Activated T-helper 1 cell treated with Interleukin-2 at 50 U/mL for 16 hours (primary cell): ENCODE measurements at places on chromosomes 1 and 21.

- DNase-seq: no peak
Observed at GRCh38 chr1:209587789-209588188, 4.3 kb downstream of the CAMK1G start.

GRCh38 chr1:170316270-170316669 lies 170.5 kb downstream of the NTMT2 start:
- no peak for DNase-seq

DNA sequence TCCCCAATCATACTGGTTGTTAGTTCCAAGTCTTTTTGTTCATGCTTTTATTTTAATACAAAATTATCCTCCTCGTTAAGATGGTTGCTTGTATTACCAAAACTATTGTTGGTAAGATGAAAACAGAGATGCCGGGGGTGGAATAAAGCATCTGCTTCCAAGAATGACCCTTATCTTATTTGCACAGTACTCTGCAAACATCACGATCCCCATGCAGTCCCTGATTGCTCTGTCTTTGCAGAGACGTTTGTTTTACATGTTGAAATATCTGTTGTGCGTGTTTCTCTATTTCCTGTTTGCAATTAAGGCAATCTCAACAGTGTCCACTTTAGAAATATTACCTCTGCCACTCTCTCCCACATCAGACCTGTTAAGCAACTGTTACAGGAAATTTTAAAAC lies 141.3 kb upstream of the NCAM2 start:
- no peak for DNase-seq

DNA sequence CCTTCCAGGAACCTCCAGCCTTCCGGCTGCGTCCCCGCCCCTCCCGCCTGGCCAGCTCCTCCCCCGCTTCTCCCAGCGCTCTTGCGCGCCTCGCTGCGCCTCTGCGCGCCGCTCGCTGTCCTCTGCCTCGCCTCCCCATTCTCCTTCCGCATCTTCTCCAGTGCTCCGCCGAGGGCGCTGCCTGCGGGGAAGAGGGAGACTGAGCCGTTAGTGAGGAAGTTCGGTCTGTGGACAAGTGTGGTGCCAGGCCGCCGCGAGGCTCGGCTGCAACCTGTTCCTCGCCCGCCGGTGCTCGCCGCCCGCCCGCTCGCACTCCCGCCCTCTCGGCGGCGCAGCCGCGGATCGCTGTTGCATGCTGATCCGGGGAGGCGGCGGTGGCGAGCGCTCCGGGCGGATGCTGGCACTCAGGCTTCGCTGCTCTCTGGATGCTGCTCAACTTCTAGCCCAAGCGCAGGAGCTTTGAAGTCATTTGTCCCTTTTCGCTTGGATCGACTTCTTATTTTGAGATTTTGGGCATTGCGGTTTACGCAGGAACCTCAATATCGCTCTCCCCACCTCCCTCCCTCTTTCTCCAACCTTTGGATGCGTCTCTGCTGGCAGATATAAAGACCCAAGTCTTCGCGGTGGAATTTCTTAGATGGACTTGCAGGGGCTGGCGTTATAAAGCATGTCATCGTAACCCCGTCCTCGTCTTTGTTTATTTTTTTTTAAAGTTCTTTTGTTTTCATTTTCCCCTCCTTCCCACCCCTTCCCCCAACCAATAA lies 614 bp upstream of the CACNA1E start:
- no peak for DNase-seq

DNA sequence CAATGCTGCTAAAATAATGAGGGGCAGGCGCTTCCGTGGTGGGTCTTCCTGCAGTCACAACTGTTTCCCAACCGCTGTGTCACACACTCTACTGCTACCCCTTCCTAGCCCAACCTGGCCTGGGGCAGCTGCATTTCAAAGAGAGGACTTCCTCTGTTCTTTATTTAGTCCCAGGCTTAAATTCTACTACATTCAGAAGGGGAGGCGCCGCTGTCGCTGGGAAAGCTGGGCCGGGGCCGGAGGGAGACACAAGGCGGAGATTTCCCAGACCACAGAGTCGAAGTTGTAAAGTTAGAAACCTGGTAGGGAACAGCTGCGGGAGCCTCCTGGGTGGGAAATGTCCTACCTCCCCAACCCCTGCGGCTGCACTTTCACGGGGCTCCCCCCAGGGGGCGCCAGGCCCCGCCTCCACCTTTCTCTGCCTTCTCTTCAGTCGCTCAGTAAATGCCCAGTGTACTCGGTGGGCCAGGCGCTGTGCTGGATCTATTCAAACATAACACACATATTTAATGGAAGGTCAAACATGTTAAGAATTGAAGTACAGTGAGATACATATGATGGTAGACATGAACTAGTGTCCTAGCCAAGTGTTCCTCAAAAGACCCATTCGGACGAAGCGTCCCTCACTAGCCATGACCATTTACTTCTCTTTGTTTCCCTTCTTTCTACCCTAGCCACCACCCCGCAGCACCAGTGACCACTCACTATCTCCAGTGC lies 23.1 kb downstream of the DYRK3 start:
- DNase-seq: no peak

- DNase-seq: no peak
Observed at GRCh38 chr1:36769886-36770830, 264.2 kb downstream of the GRIK3 start.

DNA sequence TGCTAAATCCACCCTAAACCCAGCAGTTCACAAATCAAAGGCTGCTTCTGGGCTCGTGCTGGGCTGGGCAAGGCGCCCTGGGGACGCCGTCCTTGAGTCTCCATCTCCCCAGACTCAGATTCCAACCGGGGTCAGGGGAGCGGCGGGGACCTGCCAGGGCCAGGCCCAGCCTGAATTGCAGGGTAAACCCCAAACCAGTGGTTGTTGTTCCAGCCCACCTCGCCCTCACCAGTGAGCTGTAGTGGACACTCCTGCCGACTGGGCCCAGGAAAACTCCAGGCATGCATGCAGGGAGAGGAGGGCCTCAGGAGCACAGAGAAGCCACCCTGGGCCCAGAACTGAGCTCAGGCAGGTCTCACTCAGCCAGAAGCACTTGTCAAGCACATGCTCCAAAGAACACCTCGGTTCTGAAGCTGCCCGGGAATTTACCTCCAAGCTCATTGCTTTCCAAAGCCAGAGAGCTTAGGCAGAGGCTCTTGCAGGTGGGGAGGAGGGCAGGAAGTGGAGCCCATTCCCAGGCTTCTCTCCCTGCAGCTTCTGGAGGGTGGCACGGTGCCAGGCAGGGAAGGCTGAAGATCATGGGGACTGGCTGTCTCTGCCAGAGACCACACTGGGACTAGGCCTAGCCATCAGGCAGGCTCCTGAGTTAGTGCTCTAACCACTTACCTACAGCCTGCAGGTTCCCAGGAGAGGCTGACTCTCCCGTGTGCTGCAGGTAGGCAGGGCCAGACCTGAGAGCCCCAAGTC lies 437.0 kb downstream of the MATN1 start:
- no peak for DNase-seq

DNA sequence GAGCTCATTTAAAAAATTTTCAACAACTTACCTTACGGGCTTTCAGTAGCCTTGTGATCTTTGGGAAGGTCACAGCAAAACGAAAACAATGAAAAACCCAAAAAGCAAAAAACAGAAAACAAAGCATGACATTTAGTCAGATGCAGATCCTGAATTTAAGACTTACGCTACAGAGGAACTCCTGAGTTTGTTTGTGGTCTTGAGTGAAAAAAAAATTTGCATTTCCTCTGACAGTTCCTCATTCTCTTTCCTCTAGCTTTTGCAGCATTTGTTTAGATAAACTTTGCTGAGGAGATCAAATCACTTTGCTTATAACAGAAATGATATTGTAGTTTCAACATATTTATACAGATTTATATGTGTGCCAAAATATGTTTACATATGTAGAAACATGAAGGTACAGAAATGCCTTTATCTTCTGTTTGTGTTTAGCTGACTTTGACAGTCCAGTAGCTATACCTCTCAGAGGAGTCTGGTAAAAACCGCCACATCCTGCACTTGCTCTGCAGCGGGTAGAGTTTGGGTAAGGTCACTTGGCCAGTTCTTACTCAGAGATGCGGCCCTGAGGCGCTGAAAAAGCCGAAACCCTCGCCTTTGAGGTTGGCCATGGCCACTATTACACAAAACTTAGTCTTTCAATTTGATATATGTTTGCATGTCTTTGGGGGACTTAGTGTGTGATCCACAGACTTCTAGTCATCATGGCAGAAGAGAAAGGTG lies 142.5 kb downstream of the TNR start:
- DNase-seq: no peak

DNA sequence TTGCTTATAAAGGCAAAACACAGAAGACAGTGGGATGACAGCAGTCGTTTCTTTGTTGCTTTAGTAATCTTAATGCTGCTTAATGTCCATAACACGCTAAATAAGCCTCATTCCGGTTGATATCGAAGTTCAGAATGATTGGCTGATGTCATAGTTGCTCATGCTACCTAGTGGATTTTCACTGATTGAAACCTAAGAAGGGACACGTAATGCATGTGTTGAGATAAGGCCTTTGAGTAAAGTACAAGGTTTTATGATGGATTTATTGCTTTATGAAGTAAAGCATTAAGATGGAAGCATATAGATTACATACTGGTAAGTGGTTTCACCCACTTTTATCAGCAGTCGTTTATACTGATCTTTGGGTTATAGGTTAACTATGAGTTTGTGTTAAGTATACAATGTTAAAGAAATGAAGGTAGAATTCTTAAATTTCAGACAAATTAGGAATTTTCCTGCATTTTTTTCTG lies 25.1 kb downstream of the IARS2 start:
- DNase-seq: no peak

DNA sequence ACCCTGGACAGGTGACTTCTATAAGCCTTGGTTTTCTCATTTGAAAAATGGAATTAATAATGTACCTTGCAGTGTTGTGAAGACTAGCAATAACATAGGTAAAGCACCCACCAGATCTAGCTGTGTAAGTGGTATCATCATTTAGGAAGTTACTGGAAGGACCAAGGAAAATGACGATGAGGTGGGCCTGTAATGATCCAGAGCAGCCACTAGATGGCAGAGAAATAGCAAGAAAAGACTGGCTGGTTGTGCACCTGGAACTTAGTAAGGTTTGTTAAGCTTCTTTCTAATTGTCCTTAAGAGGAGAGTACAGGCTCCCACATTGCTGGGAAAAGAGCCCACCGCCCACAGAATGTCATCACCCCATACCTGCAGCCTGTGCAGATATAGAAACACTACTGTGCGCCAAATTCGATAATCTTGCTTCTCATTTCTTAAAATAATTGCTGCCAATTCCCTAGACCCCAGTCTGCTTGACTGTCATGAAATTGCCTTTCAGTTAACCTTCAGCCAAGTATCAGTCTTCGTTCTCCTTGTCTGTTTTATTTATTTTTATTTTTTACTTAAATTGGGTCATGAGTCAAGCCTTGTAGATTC lies 37.2 kb downstream of the WNT4 start:
- no peak for DNase-seq

GRCh38 chr1:38337711-38338110 lies 291.1 kb upstream of the POU3F1 start:
- no peak for DNase-seq

DNA sequence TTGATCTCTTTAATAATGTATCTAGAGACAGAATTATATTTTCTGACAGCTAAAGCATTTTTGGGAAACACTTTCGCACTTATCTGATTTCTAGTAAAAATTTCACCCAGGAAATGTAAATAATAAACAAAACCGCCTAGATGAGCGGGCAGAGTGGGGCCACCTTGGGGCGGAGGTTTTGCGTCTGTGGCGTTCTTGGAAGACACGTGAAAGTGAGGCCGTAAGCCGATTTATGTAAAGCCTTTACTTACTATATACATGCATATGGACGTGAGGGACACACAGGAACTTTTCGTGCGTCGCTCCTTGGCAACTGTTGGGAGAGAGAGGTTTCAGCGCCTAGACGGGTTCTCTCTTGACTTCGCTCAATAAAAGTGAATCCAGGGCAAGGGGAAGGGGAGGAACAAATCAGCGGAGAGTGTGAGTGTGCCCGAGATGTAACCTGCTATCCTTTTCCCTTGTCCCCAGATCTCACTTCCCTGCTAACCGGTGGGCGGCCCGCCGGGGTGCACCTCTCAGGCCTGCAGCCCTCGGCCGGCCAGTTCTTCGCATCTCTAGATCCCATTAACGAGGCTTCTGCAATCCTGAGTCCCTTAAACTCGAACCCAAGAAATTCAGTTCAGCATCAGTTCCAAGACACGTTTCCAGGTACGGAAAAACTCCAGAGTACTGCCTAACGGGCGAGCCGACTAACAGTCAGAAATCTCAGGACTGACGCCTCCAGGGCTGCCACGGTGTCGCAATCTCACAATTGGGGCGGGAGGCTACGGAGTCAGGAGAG lies 1.7 kb downstream of the HLX start:
- no peak for DNase-seq

- DNase-seq: no peak
Observed at GRCh38 chr1:153968000-153968363, 280 bp downstream of the CREB3L4 start.

DNA sequence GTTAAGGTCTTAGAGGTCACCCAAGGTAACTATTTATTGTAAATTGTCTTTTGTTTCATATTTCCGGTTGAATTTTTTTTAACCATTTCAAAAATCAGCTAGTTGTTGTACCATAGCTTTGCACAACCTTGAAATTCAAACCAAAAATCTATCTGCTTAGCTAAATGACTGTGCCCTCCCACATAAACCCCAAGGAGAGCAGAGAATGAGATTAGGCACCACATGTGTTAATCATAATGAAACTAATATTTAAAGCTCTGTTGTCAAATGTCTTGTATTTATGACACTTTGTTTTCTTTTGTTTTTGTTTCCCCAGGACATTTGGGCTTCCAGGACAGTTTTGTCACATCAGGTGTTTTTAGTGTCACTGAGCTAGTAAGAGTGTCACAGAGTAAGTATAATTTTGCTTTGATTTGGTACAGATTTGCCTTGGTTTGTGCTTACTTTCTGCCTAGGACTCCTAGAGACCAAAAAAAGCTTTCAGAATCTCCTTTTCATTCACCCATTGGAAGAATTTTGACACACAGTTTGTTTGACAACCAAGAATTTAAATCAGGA lies 249.9 kb downstream of the NFIA start:
- DNase-seq: no peak

DNA sequence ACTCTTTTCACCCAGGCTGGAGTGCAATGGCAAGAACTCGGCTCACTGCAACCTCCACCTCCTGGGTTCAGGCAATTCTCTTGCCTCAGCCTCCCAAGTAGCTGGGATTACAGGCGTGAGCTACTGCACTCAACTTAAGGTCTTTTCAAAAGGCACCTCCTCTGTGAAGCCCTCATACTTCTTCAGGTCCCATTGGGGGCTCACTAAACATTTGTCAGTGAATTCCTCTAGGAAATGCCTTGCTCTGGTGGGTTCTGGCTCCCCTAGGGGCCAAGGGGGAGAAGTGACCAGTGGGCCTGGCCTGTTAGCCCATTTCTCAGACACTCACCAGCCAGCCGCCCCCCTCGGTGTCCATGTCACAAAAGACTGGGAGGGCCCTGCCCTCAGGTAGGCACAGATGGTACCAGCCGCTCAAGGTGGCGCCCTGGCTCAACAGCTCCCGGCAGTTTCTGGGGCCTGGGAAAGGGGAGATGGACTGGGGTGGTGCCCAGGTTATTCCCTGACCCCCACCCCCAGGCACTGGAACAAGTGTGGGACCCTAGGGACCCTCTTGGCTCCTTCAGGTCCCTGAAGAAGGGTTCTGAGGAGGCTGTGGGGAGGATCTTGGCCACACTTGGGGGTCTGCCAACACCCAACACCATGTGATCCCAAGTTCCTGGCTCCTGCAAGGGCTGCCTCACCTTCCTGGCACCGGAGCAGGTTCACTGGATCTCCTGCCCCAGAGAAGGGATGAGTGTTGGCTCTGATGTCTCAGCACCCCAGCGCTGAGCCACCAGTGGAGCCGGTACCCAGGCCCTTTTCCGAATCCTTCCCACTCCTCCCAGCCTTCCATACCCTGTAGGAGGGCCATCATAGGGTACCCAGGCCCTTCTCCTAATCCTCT lies 1.6 kb downstream of the FCN3 start:
- no peak for DNase-seq

- DNase-seq: no peak
Observed at GRCh38 chr1:218281285-218281684, 3.8 kb upstream of the RRP15 start.
